ENCODE measurements at places on chromosomes 6 and 20.
A peak's percentile ranks its signal among the peaks of the same experiment; 100 is the strongest.

DNA sequence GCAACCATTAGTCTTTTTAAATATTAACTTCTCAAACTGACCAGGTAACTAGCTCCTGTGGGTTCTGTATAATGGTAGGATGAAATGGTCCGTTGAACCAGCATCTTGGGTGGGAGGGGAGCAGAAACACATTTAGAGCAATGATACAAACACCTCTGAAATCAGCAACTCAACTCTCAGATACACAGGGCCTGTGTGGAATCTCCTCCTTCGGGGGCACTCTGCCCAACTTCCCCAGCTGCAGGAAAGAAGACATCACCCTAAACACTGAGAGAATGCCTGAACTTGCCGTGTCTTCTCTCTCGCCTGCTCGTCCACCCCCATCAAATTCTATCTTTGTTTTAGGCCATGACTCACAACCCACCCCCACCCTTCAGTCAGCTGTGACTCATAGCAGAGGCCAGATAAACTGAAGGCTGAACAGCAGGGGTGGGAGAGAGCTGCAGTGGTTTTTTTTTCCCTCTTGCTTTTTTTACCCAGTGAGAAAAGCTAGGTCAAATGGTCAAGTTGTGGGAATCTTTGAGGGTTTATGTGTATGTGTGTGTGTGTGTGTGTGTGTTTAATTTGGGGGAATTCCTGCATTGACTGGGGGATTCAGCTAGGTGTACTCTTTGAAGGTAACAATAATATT, 593.4 kb upstream of the JAG1 start:
- DNase-seq, result no peak

DNA sequence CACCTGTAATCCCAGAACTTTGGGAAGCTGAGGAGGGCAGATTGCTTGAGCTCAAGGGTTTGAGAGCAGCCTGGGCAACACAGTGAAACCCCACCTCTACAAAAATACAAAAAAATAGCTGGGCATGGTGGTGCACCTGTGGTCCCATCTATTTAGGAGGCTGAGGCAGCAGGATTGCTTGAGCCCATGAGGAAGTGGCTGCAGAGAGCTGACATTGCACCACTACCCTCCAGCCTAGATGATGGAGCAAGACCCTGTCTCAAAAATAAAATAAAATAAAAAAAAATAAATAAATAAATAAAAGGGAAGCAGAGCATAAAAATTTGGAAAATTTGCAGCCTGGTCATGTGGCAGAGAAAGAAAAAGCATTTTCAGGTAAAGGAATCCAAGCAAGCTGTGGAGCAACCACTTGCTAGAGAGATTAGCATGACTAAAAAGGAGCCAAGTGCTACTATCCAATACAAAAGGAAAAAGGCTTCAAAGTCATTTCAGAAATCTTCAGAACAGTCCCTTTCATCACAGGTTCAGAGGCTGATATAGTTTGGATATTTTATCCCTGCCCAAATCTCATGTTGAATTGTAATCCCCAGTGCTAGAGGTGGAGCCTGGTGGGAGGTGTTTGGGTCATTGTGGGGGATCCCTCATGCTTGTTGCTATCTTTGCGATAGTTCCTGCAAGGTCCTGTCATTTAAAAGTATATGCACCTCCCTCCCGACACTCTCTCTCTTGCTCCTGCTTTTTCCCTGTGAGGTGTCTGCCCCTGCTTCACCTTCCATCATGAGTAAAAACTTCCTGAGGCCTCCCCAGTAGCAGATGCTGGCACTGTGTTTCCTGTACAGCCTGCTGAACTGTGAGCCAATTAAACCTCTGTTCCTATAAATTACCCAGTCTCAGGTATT, 11.2 kb upstream of the TTK start:
- no peak for DNase-seq

DNA sequence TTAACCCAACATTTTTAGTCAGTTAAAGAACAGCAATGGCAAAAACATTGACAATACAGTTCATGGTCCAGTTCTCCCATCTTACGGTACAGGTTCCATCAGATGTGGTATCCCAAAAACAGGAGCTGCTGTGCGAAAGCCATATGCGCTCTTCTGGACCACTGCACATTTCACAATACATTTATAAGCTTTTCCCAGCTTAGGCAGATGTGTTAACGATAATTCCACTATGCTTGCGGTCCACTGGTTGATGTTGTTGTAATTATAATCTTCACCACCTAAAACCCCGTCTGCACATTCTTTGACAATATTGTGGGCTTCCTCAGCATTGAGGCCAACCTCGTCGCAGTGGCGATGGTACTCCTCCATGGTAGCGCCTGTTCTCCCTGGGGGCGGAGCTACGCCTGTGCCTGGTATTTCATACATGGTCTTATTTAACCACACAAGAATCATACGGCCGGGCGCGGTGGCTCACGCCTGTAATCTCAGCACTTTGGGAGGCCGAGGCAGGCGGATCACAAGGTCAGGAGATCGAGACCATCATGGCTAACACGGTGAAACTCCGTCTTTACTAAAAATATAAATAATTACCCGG, 52.0 kb downstream of the BFSP1 start:
- no peak for DNase-seq

- DNase-seq, result no peak
Observed at GRCh38 chr6:24630856-24631505, 15.0 kb downstream of the KIAA0319 start.

- no peak for DNase-seq
Observed at GRCh38 chr6:40930555-40930954, 108.5 kb downstream of the UNC5CL start.

DNA sequence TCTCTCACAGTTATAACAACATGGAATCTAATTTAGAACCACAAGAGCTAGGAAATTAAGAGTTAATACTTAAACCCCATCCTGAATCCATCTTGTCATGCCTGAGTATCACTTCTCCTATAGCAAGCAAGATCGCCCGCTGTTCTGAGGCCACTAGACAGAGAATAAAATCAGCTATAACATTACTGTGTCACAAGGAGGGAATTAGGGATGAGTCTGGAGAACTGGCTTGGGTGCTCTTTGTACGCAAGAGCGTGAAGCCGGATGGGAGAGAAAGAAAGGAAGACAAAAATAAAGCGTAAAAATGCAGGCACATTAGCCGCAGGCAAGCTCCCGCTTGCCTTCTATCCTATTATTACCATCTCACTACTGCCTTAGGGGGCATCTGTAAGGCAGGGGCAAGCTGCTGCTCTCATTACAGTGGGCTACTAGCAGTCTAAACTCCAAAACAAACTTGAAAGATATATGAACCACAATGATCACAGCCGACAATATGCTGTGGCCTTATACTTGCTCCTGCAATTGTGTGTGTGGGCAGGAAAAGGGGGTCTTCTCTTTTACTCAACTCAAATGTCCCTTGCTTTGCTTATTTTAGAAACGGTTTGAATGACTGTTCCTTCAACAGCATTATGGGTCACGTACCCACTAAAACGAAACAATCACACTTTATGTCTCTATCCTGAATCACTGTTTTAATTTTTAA, 81.9 kb downstream of the GJA10 start:
- no peak for DNase-seq

- DNase-seq, result no peak
Observed at GRCh38 chr6:154511791-154512190, 1.3 kb upstream of the CNKSR3 start.

DNA sequence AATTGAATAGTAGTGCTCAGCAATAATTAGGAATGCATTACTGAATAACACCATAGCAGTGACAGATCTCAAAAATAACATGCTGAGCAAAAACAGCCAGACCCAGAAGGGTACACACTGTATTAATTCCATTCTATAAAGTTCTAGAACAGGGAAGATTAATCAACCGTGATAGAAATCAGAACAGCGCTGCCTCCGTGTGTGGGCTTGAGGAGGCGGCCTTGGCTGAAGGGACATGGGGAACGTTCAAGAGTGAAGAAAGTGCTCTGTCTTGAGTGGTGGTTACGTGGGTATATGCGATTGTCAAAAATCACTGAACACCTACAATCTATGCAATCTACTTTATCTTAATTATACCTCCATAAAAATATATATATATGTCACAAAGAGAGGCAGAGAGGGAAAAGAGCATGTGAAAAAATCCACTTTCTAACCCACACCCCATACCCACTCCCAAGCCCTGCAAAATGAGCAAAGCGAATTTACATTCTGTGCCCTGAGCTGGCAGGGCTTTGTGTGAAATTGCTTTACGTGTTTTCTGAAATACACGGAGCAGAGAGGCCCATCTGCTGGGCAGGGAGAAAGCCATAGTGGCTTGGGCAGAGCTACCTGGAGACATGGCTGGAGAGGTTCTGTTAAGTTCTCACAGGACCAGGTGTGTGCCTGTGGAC, 74.4 kb downstream of the NFATC2 start:
- DNase-seq, result no peak

- no peak for DNase-seq
Observed at GRCh38 chr6:134007077-134007476, 45.3 kb downstream of the SLC2A12 start.

GRCh38 chr20:38063911-38064530, 30.5 kb downstream of the RPRD1B start:
- no peak for DNase-seq

DNA sequence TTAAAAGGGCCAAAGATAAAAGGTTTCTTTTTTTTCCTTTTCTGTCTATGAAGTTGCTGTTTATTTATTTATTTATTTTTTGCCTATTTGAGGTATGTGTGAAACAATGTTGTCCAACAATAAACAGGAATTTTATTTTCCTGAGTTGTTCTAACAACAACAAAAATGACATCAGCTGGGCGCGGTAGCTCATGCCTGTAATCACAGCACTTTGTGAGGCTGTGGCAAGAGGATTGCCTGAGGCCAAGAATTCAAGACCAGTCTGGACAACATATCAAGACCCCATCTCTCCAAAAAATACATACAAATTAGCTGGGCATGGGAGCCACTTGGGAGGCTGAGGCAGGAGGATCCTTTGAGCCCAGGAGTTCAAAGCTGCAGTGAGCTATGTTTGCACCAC, 44.1 kb downstream of the MGME1 start:
- no peak for DNase-seq

DNA sequence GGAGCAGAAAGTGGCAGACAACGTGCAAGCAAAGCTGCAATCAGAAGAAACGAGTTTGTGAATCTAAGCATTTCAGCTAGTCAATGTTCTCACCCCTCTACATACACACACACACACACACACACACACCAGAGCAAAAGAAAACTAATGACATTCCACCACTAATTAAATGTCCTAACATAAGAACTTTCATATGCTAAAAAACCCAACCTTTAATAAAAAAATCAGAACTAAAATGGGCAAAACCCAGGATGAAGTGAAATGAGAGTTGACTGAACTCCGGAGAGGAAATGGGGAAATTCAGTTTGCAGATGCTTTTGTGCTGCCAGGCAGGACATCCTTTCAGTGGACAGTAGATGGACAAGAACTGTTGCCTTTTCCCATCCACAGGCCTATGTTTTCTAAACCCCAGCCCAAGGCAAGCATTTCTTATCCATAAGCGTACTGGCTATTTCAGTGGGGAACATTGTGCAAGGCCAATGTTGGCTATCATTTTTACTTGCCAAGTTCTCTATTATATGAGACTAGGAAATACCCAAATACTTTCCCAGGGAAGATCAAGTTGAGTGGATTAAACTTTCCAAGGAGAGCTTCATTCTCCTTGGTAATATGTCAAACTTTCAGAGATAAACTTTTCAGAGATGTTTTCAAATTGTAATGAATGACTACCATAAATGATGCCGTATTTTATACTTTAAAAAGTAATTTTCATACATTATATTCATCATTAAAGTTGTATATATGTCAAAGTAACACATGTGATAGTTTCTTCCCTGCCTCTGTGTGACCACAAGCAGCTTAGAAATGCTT, 27.3 kb downstream of the RIN2 start:
- DNase-seq, result no peak

DNA sequence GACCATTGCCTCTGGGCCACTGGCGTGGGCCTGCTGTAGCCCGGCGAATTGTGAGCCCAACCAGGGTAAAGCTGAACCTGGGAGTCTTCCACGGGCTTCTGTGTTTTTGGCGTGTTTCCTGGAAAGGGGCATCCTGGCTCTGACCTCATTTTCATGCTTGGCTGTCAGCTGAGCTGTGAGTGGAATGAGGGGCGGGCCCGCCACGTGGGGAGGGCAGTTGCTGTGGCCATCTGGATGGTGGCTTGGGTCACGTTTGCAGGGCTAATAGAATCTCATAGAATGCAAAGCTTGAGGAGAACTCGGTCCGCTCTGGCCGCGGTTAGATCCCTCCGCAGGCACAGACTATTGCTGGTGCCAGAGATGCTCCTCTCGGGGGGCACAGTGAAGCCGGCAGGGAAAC, 263.0 kb downstream of the SMOC2 start:
- DNase-seq, result no peak

- DNase-seq, result peak; percentile 71
Observed at GRCh38 chr6:53725791-53726575, 60.4 kb upstream of the KLHL31 start.

DNA sequence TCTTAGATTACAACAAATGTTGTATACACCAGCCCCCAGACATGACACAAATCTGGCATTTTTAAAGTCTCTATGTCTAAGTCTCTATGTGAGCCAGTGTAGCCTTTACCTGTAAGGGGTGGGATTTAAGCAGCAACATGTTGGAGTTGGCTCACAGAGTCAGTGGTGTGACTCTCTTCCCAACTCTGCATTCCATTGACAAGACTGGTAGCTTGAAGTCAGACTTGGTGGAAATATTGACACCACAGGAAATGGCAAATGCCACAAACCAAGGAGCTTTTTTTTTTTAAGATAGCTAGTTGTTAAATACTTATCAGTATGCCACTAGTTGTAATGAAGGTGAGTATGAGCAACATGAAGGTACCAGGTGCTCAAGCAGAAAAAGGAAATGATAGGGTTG, 103.1 kb upstream of the SMLR1 start:
- no peak for DNase-seq

- DNase-seq, result no peak
Observed at GRCh38 chr20:19403549-19403948, 191.1 kb downstream of the SLC24A3 start.

- DNase-seq, result no peak
Observed at GRCh38 chr6:11164717-11165646, 53.5 kb upstream of the ERVFRD-1 start.

GRCh38 chr6:44537306-44538049, 150.0 kb downstream of the CDC5L start:
- DNase-seq, result no peak

GRCh38 chr6:30204116-30204515, 9.1 kb downstream of the TRIM26 start:
- DNase-seq, result no peak

- no peak for DNase-seq
Observed at GRCh38 chr6:105409734-105410133, 6.9 kb upstream of the PREP start.

DNA sequence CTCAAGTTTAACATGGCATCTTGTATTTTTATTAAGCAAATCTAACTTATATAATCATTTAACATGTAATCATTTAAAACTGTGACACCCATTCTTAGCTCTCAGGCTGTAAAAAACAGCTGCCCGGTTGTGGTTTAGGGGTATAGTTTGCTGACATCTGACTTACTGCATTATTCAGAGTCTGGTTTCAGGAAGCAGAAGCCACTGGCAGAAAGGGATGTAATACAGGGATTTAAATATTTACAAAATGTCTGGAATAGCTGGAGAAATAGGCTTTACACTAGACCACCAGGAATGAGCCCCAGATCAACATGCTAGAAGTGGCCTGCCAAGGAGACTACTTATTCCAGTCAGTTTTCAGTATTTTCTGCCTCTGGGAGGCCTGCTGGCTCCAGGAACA, 421.1 kb downstream of the CD109 start:
- no peak for DNase-seq

- no peak for DNase-seq
Observed at GRCh38 chr20:43238833-43239232, 49.1 kb upstream of the PTPRT start.
